ENCODE measurements at places on chromosomes 11 and 22.

- peak; percentile 11 for DNase-seq
These were observed 60.2 kb downstream of the PDE2A start for GRCh38 chr11:72613977-72614376.

DNA sequence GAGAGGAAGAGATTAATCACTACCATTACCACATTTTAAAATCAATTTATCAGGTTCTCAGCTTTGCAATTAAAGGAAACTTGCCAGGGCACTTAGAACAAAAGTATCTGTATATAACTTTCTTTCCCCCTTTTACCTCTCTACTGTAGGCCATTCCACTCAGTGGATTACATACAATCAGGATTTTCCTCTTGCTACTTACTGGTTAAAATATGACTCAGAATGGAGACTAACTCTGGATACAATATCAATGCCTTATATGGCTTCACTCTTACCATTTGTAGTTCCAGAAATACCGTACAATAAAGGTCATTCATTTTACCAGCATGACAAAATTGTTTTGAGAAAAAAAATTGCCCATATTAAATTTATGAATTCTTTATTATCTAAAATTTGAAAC lies 706.8 kb downstream of the KCNA4 start:
- no peak for DNase-seq

DNA sequence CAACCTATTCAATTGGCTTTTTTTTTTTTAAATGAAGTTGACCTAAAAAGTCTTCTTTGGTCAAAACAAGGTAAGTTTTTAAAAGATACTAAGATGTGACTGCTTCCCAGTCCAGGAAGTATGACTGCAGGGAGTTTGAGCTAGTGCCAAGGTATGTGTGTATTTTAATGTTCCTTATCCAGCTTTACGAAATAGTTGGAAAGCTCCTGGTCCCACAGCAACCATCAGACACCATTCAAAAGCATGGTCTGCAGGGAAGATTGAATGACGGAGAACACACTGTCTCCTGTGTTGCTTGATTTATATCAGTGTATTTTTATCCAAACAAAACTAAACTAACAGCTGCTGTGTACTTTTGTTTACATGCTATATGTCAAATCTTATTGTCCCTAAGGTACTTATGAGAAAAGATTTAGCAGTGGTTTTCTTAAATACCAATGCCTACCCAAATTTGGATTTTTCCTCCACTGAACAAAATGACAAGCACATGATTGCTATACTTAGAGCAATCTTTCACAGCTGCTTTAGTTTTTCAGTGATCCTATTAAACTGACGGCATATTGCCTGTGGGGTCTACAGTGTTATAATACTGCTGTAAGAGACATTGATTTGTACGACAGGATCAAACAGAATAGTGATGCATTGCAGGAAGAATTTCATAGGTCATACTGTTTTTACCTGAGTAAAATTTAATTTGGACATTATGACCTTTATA lies 122.9 kb downstream of the DCDC1 start:
- no peak for DNase-seq

- DNase-seq = no peak
These were observed 7.4 kb downstream of the PLXNB2 start for GRCh38 chr22:50299785-50300619.

DNA sequence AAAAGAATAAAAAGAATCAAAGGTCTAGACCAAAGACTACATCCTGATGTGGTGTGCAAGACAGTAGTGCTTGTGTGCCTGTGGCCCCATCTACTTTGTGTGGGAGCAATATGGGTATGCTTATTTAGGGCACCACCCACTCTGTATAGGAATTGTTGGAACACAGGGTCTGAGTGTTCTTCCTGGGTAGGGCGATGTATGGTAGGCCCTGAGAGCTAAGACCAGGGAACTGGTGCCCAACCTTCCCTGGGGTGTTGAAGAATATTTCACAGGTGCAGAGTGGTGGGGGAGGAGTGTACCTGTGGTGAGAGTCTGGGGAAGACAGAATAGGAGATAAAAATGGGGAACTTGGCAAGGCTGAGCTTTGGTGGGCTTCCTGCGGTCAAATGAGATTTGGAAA lies 41.9 kb downstream of the MICAL2 start:
- no peak for DNase-seq

DNA sequence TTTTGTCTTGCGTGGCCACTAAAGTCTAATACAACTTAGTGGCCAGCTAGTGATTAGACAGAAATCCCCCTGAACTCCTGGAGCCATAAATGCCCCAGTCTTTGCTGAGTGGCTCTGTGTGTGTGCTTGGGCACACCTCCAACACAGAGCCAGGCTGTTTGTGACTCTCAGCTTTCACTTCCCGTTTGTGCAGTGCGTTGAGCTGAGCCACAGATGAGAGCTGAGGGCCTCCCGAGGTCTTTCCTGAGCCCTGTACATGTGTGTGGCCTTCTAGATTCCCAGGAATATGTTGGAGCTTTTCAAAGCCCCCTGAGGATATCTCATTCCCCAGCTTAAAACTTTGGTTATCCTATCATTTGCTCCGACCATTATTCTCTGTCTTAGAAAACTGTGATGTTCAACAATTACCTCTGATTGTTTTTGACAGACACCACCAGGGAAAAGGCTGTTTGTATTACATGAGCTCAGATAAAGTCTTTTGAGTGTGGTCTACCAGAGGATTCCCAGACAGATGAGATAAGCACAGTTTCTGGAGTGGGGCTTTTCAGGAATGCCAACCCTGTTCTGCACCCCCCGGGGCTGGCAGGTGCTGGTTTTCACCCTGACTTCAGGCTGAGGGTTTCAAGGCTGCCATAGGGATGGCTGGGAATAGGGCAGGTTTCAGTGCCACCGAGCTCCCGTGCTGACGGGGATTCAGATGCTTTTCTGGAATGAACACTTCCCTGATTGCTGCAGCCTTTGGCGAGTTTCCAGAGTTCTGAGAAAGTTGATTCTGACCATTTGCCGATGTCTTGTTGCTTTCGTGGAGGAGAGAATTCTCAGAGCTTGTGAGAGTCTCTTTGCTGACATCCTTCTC lies 23.8 kb downstream of the IGHMBP2 start:
- no peak for DNase-seq

GRCh38 chr11:10294290-10294953 lies 403 bp upstream of the SBF2 start:
- no peak for DNase-seq

DNA sequence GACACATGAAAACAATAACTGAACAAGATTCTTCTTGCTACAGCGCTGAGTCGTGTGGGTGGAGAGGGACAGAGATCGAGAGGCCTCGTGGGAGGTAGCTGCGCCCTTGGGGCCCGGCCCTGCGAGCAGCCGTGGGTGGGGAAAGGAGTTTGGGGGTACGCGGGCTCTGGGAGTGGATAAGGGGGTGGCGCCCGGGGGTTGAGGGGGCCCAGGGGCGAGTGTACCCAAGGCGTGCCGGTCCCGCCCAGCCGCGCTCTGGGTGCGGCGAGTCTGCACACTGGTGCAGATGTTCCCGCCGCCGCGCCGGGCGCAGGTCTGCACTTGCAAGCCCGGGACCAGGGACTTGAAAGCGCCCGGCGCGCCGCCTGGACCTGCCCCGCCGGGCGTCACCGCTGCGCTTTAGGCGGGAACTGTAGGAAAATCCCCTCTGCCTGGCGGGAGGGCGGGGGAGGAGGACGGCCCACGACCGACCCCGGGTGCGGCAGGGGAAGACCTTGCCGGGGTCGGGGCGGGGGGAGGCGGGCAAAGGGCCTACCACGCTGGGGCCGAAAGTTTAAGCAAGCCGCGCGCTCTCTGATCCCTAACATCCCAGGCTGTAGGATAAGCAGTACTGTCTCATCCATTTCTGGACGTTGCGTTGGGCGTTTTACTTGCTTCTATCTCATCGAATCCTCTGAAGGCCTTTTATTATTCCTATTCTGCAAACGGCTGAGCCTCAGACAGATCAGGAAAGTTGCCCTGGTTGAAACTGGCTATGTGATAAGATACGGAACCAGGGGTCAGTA lies 1.4 kb upstream of the KREMEN1 start:
- DNase-seq = peak; percentile 14

GRCh38 chr11:122869622-122870021 lies 12.9 kb upstream of the JHY start:
- no peak for DNase-seq
